ENCODE measurements at places on chromosomes 4 and X.
A peak's percentile ranks its signal among the peaks of the same experiment; 100 is the strongest.

- no peak for DNase-seq
Measured at GRCh38 chrX:9164086-9164485, 130.2 kb upstream of the FAM9B start.

DNA sequence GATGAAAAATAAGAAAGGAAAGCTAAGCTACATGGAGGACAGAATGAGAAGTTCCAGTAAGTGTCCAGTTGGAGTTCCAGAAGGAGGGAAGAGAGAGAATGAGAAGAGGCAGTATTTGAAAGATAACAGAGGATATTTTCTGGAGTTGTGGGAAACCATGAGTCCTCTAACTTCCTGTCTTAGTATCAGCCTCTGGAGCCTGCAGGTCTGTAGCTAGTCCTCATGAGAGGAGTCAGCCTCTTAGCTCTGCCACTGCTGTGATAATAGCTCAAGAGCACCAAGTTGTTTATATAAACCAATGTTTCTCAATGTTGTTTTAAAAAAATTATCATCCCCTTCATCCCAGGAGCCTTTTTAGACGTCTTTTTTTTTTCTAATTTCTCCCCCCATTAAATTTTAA lies 2.4 kb upstream of the PLAC1 start:
- DNase-seq = no peak

DNA sequence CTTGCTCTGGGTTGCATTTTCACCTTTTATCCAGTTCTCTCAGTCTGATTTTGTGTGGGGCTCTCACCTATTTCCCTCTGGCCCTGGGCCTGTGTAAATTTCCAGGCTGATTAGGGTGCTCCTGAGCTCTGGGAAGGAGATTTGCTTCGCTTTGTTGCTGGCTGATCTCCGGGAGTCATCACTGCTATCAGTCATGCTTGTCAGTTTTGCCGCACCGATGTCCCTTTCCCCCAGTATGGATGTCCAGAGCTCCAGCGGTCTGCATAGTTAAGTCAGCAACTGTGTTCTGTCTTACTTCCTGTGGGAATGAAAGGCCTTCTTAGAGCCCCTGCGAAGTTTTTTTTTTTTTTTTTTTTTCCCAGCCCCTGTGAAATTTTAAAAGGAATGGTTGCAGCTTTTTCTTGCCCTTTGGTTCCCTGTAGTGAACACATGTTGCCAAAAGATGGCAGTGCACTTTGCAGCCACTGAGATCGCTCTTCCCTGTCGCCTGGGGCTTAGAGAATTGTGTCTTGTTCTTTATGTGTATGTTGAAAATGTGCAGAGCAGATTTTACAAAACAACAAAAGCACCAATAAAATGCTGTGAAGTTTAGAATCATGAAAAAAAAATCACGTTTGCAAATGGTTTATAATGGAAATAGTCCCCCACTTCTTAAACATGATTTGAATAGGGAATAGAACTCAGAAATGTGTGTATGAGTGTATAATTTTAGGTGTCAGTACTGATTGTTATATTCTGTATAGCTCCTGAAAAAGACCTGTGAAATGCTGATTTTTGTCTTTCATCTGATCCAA lies 109.1 kb upstream of the SLC4A4 start:
- no peak for DNase-seq

DNA sequence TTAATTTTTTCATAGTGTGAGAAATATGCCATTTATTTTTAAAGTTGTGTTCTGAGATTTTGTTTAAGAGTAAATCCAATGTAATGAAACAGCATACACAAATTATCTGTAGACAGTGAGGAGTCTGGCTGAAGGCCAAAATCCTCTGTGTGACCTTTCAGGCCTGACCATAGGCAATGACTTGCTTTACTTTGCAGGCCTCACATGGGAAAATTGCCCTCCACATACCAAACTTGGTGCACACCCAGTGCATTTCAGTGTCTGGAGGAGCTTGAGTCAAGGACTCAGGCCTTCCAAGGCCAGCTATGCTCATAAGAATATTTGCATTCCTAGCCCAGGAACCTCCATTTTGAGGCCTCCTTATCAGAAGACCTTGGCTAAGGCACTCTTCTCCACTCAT lies 430.1 kb downstream of the GABRG1 start:
- no peak for DNase-seq

DNA sequence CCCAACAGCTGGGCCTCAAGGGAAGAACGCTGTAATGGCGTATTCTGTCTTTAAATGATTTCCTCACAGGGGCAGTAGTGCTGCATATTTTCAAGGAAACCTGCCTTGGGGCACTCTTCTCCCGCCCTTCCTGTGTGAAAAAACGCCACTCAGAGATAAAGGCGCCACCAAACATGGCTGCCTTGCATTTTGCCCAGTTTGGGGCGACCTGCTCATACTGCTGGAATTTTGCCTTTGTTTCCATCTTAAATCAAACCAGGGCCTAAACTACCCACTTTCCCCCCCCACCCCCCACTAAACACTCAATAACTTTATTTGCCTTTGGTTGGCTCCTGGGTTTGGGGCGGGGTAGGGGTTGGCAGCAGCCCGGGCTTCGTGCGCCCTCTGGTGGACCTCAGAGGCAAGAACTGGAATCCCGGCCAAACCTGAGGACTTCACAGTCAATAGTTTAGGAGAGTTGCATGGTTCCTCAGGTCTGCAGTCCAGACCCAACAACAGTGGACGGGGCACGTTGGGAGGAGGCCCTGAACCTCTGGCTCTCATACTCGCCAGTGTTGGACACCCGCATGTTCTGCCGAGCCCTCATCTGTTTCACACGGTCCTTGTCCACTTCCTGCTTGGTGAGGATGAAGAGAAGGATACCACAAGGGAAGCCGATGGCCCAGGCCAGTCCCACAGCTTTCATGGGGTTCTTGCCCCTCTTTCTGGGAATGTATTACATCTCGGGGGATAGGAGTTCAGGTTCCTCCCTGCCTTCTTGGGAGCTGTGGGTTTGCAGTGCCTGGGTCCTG lies 220.1 kb upstream of the STK26 start:
- peak; percentile 83 for DNase-seq

Data from CD4-positive, alpha-beta memory T cell (primary cell).